ENCODE measurements at places on chromosomes 6 and 20. TPM values are rescaled to one million over a fixed set of nuclear protein-coding genes. Genes with fewer than 3 reads are reported as not detected.

DNA sequence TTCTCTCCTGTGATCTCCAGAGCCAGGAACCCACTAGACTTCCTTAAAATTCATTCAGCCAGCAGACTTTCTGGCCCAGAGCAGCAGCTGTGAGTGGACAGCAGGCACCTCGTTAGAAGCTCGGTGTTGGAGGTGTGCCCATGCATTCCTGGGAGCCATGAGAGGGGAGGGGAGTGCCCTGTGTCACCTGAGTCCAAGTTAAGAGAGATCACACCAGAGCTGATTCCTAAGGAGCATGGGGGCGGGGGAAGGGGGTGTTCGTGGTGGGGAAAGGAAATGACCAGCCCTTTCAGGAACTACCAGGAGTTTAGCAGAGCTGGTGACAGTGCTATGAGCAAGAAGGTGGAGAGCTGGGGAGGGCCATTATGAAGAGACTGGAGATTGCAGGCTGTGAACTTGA, 46.9 kb downstream of the GFRA4 start:
- no peak for DNase-seq

GRCh38 chr6:19873031-19873430, 35.9 kb downstream of the ID4 start:
- DNase-seq: no peak

DNA sequence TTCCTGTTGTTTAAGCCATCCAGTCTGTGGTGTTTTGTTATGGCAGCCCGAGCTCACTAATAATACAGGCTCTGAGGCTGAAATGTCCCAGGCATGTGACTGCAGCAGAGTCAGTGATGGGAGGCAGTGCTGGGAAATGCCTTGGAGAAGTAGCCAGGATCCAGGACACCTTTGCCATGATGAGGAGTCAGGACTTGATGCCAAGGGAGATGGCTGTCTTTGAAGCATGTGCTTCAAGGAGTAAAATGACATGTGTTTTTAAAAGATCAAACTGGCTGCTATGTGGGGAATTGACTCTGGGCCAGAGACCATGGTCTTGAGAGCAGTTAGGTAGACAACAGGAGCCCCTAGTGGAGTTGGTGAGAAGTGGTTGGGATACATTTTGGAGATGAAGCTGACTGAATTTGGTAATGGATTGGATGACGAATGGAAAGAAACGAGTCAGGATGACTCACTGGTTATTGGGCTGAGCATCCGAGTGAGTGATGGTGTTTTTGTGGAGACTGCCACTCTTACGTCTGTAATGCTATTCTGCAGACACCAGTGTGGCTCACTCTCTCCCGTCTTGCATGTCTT, 322.2 kb downstream of the PLCB1 start:
- DNase-seq: no peak

- DNase-seq: no peak
These were observed 128.0 kb downstream of the RIN2 start for GRCh38 chr20:19885939-19886660.

DNA sequence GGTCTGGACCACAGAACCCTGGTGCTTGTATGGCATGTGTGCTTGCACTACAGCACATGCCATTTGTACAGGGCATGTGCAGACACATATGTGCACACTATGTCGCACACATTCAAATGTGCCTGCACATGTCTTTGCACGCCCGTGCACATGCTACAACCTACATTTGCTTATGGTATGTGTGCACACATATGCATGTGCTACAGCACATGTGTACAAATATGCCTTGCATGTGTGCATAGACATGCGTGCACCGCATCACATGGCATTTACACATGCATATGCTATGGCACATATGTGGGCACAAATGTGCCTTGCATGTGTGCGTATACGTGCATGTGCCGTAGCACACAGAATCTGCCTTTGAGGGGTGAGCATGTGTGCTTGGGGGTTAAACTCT, 90.5 kb downstream of the DHX35 start:
- DNase-seq: no peak

GRCh38 chr20:55934146-55934545, 71.2 kb downstream of the CBLN4 start:
- no peak for DNase-seq

DNA sequence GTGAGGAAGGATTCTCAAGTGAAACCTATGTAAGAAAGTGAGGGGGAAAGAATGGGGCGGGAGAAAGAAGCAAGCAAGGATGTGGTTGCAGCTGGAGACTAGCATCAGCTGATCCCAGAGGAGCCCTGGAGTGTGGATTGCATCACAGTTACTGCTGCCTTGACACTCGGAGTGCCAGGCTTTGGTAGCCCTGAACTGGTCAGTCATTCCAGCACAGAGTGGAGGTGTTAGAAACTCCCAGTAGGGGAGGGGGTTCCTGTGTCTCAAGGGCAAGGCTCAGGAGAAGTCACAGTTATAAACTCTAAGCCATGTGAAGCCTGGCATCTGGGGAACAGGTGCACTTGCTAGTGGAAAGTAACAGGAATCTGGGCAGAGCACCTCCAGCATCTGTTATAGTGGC, 23.5 kb downstream of the SNAP25 start:
- DNase-seq: no peak

GRCh38 chr6:79943133-79943532, 4.2 kb downstream of the ELOVL4 start:
- DNase-seq: no peak

The KIFC1 gene
- total RNA-seq: 0.19 TPM

The CBLN4 gene
- 0.32 TPM for total RNA-seq

Measured in mesenteric fat pad (tissue), 1 donor.